Skeletal muscle tissue (tissue), 5 donors: ENCODE measurements at places on chromosomes 2 and 18. TPM values are rescaled to one million over a fixed set of nuclear protein-coding genes. Genes with fewer than 3 reads are reported as not detected.

Gene SLC8A1
- total RNA-seq, result 45.9 TPM

Gene DAPL1
- not detected for total RNA-seq

Gene OR6B2
- not detected for total RNA-seq

Gene FAM124B
- total RNA-seq, result 12.5 TPM

Gene CNDP1
- total RNA-seq, result not detected

Gene CD8B
- 1.0 TPM for total RNA-seq

Gene LRRC30
- total RNA-seq, result 9.4 TPM

Gene CDC42EP3
- total RNA-seq, result 3.7 TPM

Gene PPM1G
- 42.8 TPM for total RNA-seq

Gene DSEL
- 15.7 TPM for total RNA-seq

Gene PTCD3
- total RNA-seq, result 87.2 TPM

Gene SH3RF3
- 2.1 TPM for total RNA-seq

Gene HOXD13
- under 0.01 TPM for total RNA-seq

Gene SEPTIN10
- 109 TPM for total RNA-seq

Gene XDH
- total RNA-seq, result not detected

Gene DSC3
- total RNA-seq, result under 0.01 TPM

Gene NT5DC4
- total RNA-seq, result not detected

Gene EPAS1
- total RNA-seq, result 13.6 TPM

Gene UPP2
- total RNA-seq, result not detected

Gene TUBA4B
- not detected for total RNA-seq

Gene UGT1A7
- not detected for total RNA-seq

Gene PLGLB2
- total RNA-seq, result 2.1 TPM

Gene TFCP2L1
- under 0.01 TPM for total RNA-seq
